ENCODE measurements at places on chromosomes 12 and 14. TPM values are rescaled to one million over a fixed set of nuclear protein-coding genes. Genes with fewer than 3 reads are reported as not detected.

DNA sequence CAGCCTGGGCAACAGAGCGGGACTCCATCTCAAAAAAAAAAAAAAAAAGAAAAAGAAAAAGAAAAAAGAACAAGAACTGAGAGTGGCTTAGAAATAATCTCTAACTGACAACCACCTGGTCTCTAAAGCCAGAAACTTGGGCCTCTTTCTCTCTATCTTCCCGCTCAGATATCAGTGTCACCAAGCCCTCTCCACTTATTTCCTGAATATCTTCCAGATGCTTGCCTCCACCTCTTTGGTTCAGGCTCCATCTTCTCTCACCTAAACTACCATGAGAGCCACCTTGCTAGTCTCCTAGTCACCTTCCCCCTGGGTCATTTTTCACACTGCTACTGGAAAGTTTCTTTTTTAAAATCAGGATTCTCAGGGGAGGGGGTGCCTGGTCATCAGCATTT lies 1.8 kb upstream of the TM9SF1 start:
- DNase-seq = no peak

The CYP27B1 gene
- total RNA-seq = not detected

DNA sequence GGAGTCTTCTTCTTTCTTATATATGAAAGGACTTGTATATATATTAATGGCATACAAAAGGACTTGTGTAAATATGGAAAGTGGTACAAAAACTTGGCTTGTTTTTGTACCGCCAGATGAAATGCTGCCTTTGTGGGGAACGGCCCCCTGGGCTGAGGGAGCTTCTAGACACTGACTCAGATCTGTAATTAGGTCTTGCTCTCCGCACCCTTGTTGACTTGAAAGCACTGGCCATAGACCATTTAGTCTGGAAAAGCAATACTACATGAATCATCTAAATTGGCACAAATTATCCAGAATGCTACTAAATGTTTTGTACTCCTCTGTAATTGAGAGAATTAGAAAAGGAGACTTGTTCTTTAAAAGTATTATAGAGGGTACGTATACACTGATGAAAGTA lies 399.9 kb upstream of the RGS6 start:
- DNase-seq = no peak

- DNase-seq = no peak
Observed at GRCh38 chr14:85587151-85587711, 57.3 kb downstream of the FLRT2 start.

DNA sequence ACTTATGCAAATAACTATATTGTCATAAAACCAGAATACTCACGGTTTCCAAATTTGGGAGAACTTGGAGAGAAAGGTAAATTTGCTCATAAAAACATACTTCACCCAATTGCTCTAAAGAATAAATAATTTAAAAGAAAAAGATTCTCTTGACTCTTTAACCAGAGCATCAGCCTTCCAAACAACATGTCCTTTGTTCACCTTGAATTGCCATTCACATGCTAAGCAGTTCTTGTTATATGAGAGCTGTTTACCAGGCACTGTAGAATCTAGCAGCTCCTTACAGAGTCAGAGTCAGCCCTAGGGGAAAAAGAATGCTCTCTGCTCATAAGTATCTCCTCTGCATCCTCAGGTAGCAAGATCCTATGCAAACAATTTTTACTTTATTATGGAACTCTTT lies 10.2 kb downstream of the SLCO1A2 start:
- DNase-seq = no peak

- DNase-seq = no peak
Observed at GRCh38 chr12:89700191-89700810, 8.3 kb downstream of the ATP2B1 start.

GRCh38 chr14:104968541-104969401 lies 9.4 kb downstream of the AHNAK2 start:
- DNase-seq = no peak

GRCh38 chr14:105064721-105065143 lies 498 bp downstream of the GPR132 start:
- DNase-seq = no peak

The ADAM21 gene
- under 0.01 TPM for total RNA-seq
